Stimulated activated CD4-positive, alpha-beta T cell treated with anti-CD3 and anti-CD28 coated beads, Interleukin-1b, Interleukin-23, amount 100 ng/mL, for 48 hours (primary cell): ENCODE measurements at places on chromosomes 6 and 20.

- no peak for DNase-seq
Observed at GRCh38 chr6:166004471-166004870, 163.2 kb downstream of the TBXT start.

GRCh38 chr6:82240186-82240585, 7.4 kb downstream of the IBTK start:
- no peak for DNase-seq

- peak; percentile 8 for DNase-seq
Observed at GRCh38 chr6:145731447-145731846, 3.9 kb downstream of the EPM2A start.

- no peak for DNase-seq
Observed at GRCh38 chr6:30060606-30061091, 416 bp upstream of the POLR1H start.

DNA sequence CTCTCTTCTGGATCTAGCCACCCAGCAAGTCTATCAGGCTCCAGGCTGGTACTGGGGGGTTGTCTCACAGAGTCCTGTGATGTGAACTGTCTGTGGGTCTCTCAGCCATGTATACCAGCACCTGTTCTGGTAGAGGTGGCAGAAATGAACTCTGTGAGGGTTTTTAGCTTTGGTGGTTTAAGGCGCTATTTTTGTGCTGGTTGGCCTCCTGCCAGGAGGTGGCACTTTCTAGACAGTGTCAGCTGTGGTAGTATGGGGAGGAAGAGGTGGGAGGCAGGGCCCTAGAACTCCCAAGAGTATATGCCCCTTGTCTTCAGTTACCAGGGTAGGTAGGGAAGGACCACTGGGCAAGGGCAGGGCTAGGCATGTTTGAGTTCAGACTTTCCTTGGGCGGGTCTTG, 75.8 kb downstream of the SNAP91 start:
- no peak for DNase-seq
